Activated T-helper 17 cell treated with anti-CD3 and anti-CD28 coated beads, Interleukin-2, amount 50 U/mL, for 72 hours (primary cell): ENCODE measurements at places on chromosomes 1 and 21.

- no peak for ATAC-seq
Measured at GRCh38 chr1:64234714-64235113, 31.3 kb downstream of the UBE2U start.

DNA sequence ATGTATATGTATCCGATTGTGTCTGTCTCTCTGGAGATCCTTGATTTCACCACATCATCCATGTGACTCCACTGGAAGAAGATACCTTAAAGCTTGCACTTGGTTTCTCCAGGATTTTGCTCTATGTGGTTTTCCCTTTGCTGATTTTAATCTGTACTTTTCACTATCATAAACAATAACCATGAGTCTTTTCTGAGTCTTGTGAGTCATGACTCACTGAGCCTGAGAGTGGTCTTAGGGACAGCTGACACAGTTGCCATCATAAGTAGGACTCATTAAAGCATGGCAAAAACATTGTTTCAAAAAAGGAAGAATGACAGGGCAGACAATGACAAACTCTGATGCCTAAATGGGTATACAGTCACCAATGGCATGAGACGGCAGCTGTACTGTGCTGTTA is 226.2 kb downstream of the AKT3 start:
- peak; percentile 72 for ATAC-seq

GRCh38 chr1:108063703-108064102 is 98.7 kb upstream of the VAV3 start:
- ATAC-seq: peak; percentile 63

DNA sequence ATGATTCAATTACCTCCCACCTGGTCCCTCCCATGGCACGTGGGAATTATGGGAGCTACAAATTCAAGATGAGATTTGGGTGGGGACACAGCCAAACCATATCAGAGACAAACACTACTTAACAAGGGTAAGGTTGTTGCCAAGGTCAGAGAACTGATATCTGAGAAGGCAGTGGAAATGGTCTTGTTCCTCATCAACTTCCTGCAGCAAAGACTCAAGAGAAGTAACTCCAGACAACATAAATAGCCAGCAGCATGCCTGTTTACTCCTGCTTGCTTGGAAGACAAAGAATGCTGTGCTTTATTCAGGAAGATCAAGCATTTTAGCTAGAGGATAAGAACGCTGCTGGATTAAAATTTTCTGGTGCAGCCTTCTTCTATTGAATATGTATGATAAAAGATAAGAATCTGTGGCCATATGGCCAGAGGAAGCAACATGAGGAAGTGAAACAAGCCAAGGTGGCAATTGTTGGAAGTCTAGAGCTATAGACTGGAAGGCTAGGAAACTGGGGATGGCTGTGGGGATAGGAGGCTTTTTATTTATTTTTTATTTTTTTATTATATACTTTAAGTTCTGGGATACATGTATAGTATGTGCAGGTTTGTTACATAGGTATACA is 36.4 kb downstream of the DDAH1 start:
- no peak for ATAC-seq

DNA sequence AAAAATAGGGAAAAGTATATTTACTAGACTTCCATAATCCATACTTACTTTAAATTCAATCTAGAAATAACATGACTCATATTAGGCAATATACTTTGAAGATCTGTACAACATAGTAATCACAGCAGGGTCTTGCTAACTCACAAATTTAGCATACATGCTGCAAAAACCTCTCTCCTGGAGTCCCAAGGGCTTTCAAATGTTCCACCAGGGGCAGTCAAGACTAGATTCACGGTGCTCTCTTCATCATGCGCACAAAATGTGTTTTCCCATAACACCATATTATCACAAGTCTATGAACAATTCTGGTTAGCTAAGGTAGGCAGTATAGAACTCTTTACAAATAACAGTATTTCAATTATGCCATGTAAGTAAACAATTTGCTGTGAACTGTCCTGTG is 45.8 kb downstream of the SSX2IP start:
- ATAC-seq: no peak
